ENCODE measurements at places on chromosomes 3 and 15. TPM values are rescaled to one million over a fixed set of nuclear protein-coding genes. Genes with fewer than 3 reads are reported as not detected.

DNA sequence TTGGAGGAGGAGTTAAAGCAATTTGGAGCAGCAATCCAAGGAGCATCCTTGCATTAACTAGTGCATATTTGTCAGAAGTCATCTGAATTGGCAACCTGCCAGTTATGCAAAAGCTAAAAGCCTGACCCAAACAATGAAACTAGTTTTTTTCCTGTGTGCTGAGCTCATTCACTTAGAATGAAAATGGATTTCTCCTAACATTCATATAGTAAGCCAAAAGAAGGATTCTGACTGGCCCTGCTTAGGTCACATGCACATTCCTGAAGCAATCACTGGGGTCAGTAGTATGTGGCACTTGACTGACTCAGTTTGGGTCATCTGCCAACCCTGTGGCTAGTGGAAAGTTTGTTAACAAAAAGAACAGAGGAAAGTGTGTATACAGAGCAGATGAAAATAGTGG is 30.5 kb downstream of the OXSM start:
- no peak for DNase-seq

GRCh38 chr3:192866804-192867203 is 50.9 kb downstream of the MB21D2 start:
- no peak for DNase-seq

DNA sequence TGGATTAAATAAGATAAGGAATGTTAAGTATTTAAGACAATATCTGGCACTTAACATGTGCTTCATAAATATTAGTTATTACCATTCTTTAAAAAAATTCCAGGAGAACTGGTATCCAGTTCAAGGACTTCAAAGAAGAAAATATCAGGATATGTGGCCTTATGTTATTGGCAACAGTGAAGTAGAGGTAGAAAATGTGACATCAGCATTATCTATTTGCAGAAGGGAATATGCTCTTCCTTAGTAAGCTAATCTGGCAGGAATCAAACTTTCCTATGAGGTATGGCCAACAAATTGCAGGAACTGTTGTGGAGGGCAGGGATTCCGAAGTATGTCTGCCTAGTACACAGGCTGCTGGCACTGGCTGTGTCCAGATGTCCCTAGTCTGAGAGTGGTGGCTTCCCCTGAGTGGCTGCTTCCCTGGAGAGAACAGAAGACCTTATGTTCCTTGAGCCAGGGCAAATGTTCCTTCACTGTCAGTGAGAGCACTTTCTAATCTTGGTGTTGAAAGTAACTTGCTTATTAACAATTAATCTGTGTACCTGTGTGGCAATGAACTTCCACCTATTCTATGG is 351.7 kb upstream of the THRB start:
- no peak for DNase-seq

DNA sequence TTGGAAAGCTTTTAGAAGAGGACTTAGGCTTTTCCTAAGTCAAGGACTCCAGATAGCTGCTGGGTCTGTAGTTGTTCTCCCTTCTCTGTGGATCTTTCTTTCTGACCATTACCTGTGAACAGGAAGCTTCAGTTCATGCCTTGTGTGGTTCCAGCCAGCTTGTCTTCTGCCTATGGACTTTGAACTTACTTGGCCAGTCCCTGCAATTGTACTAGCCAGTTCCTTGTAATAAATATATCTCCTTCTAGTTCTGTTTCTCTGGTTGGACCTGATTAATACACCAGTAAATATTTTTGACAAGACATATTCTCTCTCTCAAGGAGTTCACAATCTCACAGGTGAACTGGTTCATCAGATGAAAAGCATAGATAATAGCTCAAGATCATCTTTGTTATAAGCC is 341.3 kb upstream of the DPPA4 start:
- no peak for DNase-seq

PGBD4 gene
- 1.7 TPM for total RNA-seq

DNA sequence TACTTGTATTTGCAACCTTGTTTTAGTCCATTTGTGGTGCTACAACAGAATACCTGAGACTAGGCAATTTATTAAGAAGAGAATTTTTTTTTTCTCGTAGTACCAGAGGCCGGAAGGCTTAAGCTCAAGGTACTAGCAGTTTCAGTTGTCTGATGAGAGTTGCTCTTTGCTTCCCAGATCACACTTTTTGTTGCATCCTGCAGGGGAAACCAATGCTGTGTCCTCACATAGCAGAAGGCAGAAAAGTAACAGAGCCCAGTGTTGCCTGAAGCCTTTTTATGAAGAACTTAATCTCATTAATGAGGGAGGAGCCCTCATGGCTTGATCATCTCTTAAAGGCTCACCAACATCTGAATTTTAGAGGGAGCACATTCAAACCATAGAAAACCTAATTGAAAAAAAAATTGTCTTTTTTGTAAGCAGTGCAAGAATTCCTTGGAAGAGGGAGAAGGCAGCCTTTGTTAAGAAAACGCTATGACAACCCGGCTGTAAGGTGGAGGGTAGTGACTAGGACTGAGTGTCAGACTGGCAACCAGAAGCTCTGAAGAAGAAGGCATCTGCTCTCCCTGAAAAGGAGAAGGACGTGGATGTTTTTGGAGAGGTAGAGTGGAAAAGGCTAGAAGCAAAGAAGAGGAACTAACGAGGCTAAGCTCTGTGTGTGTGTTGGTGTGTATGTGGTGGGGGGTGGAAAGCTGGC is 1245.3 kb downstream of the ROBO2 start:
- DNase-seq = no peak

IGF2BP2 gene
- 119 TPM for total RNA-seq

DNA sequence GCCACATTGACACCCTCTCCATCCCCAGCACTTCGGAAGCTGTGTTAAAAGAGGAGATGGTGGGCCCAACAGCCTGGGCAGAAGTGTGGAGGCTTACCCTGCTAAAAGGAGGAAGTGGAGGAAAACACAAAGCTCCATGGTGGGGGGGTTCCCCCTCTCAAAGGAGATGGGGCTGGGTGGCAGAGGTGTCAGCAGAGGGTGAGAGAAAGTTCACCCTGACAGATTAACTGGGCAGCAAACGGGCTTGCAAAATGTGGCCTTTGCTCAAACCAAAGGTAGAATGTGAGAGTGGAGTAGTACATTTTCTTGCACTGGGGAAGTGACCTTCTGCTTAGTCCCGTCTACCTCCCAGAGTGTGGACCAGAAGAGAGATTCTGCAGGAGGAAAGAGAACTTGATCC is 44.7 kb downstream of the MYO1E start:
- DNase-seq = no peak

IL17RD gene
- total RNA-seq = 110 TPM

DNA sequence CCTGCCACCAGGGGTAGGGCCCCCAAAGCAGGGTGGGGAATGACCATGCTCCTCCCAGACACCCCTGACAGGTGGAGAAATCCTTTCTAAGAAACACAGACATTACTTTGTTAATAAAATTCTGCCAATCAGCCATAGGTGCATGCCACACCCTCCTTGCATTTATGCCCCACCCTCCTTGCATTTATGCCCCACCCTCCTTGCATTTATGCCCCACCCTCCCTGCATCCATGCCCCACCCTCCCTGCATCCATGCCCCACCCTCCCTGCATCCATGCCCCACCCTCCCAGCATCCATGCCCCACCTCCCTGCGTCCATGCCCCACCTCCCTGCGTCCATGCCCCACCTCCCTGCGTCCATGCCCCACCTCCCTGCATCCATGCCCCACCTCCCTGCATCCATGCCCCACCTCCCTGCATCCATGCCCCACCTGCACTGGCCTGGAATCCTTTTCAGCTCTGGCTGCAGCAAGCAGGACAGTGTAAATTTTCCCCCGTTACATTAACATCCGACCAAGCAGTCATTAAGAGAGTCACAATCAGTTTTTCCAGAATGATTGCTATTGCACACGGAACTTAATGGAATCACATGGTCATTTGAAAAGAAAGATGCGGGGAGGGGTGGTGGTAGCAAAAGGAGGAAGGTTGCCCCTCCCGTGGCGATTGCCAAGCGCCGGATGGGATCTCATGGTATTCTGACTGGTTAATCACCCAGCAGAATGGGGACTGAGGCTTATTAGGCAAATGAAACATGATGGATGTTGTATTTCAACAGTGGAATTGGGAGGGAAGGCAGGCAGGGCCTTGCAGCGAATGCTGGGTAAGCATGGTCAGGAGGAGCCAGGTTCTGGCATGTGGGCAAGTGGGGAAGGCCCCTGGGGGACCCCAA is 91.2 kb downstream of the TLE3 start:
- no peak for DNase-seq

GRCh38 chr3:129490273-129490675 is 38.2 kb upstream of the RHO start:
- peak; percentile 93 for DNase-seq

DNA sequence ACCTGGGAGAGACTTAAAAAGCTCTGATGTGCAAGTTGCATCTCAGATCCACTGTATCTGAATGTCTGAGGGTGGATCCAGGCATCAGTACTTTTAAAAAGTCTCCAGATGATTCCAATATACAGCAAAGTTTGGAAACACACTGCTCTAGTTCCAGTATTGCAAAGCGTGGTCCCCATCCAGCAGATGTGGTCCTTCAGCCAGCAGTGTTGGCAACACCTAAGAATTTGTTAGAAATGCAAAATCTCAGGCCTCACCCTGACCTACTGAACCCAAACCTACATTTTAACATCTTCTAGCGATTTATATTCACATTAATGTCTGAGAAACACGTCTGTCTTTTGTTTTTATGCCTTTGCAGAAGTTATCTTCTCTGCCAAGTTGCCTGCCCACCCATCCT is 32.2 kb upstream of the SGO1 start:
- no peak for DNase-seq

CCR9 gene
- total RNA-seq = 0.27 TPM

DNA sequence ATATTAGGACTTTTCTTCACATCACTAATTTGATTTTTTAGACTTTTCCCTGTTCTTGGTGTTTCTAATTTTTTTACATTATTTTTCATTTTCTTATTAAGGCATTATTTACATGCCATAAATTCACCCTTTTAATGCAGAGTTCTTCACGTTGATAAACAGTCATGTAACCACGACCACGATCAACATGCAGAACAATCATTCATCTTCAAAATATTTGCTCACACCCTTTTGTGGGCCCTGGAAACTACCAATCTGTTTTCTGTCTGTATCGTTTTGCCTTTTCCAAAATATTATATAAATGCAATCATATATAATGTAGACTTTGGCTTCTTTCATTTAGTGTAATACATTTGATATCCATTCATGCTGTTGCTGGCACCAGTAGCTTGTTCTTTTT is 48.7 kb downstream of the ARRDC4 start:
- DNase-seq = no peak

DNA sequence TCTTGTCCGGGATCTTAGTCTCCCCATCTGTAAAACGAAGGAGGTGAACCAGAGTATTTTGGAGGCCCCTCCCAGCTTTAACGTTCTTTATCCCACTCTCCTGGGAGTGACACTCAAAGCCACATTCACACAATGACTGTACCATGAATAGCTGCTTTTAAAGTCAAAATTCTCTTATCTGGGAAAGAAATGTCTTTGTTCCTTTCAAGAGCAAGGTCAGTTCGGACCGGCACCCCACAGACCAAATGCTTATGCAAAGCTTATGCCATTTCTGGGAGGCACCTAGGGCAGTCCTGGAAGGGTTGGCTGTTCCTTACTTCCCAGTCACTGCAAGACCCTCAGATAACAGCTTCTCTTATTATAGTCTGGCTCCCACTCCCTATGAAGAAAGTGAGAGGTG is 53.5 kb upstream of the WNT5A start:
- DNase-seq = no peak

- no peak for DNase-seq
Observed at GRCh38 chr3:53030619-53031449, 15.0 kb downstream of the SFMBT1 start.

GYG1 gene
- total RNA-seq = 24.5 TPM

DNA sequence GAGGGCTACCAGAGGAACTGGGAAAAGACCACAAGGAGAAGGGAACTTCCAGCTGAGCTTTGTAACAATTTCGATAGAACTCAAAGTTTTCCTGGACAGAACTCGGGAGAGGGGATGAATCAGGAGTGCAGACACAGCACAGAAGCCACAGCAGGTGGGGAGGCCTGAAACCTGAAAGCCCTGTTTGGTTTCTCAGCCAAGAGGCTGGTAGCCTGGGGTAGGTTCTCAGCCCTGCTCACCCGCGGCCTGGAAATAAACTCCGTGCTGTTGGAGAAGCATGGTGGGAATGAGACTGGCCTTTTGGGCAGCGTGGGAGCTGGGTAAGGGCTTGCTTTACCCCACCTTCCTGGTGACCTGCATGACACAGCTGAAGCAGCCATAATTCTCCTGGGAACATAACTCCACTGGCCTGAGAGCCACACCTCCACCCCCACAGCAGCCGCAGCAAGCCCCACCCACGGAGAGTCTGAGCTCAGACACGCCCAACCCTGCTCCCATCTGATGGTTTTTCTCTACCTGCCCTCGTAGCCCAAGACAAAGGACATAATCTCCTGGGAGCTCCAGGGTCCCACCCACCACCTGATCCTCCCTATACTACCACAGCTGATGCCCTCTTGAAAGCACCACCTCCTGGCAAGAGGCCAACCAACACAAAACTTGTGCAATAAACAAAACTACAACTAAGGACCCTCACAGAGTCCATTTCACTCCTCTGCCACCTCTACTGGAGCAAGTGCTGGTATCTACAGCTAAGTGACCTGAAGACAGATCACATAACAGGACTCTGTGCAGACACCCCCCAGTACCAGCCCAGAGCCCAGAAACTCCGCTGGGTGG is 52.5 kb upstream of the CHRM5 start:
- DNase-seq = no peak

GABRA5 gene
- total RNA-seq = not detected

Measured in cardiac muscle cell (in vitro differentiated cells and primary cell).